SW480 (cell line): ENCODE measurements at places on chromosomes 4 and X.

DNA sequence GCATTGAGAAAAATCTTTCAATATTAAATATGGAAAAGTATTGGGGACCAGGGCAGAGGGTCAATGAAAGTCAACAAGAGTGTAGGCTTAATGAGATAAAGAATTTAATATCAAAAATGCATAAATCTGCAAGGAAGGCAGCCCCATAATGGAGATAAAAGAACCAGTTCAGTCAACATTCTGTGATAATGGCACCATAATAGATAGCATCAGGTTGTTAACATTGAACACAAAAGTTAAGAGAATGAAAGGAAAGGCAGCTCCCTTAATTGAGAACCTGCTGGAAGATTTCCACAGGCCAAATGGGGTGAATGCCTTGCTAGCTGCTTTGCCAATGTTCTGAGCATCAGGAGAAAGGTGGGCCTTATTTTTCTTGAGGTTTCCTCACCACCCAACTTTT, 60.4 kb upstream of the TMEM33 start:
- no peak for DNase-seq

GRCh38 chr4:4542774-4543485, 1.1 kb upstream of the STX18 start:
- DNase-seq = no peak

DNA sequence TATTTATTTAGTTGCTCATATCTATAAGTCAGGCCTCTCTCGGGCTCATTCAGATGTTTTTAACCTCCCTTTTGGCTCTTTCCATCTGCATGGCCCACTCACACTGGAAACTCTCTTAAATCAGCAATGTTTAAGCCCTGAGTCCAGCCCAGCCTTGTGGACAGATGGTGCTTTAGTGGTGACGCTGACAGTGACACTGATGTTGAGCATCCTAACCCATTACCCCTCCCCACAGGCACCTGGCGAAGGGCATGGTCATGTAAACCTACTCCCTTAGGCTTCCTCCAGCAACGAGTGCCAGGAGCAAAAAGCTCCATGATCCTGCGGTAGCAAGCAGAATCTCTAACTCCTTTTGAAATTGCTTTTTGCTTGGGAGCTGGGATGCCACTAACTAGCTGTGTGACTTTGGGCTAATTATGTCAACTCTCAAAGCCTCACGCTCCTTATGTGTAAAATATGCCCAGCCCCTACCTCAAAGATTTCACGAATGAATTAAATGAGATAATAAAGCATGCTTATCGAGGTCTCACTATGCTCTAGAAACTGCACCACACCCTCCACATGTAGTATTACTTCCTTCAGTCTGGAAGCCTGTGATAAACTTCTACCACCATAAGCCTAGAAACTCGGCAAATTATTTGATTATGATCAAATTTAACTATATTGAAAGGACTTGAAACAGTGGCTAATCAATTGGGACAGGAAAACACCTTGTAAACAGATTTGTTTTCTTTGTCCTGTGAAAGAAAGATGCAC, 569.4 kb downstream of the BCOR start:
- no peak for DNase-seq

DNA sequence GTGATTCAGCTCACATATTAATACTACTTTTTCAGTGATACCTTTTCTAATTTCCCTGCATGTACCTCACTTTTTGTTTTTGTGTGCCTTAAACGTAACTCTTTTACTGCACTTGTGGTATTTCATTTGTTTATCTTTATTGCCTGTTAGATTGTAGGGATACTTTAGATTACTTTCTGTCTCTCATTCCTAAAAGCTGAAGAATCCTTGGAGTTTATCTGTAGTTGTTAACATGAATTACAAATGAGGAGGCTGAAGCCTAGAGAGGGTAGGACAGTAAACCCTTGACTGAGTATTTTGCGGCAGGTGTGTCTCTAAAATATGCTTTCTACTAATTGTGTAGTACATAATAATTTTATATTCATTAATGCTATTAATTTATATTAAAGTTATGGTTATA, 34.9 kb downstream of the BMP2K start:
- DNase-seq = no peak

DNA sequence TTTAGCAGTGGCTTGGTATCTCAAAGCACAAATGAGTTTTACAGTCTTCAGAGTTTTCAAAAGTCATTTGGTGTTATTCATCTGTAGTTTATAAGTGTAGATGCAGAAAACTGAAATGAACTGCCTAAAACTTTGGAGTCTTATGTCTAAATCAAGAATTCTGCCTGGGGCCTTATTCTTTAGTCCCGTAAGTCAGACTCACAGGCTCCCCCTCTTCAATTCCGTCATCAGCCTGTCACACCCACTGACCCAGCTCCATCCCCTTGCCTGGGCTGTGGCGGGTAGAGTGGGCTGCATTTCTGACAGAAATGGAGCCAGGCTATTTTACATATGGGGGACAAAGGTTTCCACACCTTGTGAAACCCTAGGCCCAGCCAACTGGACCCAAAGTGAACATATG, 44.3 kb downstream of the TSPAN5 start:
- no peak for DNase-seq

DNA sequence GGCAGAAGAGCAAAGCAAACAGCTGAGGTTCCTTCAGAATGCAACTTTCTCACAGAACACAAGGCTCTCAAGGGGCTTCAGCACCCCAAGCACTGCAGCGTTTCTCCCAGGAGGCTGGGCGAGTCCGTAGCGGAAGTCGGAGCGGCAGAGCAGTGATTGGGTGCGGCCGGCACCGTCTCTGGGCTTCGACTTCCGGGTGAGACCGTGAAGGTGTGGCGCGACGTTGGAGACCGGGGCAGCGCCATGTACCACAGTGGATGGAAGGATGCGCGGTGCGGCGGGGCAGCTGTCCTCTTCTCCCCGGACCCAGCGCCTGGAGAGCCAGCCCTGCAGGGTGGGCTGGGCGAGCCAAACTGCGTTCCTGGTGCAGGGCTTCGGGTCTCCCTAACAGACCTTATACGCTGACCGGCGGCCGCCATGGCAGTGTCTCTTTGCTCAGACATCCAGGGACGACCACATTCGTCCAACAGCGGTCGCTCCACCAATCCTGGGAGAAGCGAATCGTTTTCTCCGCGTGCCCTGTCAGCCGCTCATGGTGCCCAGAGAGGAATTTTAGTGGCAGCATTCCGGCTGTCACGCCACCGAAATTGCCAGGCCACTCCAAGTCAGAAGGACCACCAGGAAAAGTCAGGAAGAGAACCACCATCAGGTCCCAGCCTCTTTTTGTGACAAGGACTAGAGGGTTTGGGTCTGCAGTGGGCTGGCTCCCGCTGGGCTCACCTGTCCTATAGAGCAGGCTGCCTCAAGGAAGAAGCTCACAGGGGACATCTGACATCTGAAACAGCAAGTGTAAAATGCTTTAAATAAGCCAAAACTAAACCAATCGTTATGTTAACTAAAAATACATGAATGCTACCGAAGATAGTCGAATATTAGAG, 20.5 kb downstream of the TRIM61 start:
- DNase-seq = no peak
